Nucleus accumbens (tissue), 56 donors: ENCODE measurements at places on chromosomes 3 and 15.

- no peak for DNase-seq
Measured at GRCh38 chr15:85730001-85730820, 64.5 kb downstream of the KLHL25 start.

GRCh38 chr3:10548992-10549391 lies 43.6 kb upstream of the ATP2B2 start:
- no peak for DNase-seq

DNA sequence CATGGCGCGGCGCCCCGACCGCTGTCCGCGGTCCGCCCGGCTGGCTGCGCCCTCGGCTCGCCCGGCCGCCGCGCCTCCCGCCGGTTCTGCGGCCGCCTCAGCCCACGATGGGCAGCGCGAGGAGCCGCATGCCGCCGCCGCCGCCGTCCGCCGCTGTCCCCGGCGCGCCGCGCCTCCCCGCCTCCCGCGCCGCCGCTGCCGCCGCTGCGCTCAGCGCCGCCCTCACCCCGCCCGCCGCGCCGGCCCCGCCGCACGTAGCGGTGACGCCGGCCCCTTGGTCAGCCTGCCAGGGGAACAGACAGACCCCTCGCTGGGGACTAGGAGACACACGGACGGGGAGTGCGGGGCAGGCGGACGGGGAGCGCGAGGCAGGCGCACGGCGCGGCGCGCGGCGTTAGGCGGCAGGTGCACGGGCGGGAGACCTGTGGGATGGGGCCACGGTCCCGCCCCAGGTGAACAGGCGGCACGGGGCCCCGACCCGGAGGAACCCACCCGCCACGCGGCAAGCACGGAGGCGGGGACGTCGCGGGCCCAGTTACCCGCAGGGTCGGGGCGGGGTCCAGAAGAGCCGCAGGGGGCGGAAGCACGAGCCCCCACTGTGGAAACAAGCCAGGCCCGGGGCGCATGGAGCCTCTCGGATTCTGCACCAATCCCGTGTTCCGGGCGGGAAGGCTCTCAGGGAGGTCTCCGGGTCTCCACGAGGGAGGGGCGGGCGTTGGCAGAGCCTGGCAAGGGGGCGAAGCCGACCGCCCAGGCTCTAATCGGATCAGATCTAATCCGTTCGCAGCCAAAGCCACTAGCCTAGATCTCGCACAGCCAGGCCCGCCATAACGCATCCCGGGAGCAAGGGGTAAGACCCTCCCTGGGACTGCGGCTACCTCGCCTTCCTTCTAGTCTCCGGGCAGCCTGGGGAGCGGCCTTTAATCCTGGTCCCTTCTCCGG lies at the start of gene CSPG5:
Gene CSPG5 (minus strand): TSS at position 175 of the 942 bp plus-strand sequence. CDS start 172 bp downstream, at position 3.
- no peak for DNase-seq

DNA sequence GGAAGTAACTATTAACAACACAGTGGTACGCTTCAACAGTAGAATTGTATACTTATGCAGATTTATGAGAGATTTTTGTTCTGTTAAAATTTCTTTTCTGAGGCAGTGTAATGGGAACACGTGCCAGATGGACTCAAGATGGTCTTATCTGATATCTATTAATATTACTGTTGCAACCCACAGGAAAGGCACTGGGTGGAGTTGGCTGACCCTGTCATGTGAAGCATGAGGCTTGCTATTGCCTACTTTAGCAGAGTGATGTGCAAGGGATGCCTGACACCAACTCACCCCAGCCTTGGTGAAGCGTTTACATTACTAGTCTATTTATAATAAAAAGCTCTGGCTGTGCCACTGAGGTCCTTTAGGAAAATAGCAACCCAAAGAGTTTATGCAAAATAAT lies 19.8 kb upstream of the ARNT2 start:
- no peak for DNase-seq

DNA sequence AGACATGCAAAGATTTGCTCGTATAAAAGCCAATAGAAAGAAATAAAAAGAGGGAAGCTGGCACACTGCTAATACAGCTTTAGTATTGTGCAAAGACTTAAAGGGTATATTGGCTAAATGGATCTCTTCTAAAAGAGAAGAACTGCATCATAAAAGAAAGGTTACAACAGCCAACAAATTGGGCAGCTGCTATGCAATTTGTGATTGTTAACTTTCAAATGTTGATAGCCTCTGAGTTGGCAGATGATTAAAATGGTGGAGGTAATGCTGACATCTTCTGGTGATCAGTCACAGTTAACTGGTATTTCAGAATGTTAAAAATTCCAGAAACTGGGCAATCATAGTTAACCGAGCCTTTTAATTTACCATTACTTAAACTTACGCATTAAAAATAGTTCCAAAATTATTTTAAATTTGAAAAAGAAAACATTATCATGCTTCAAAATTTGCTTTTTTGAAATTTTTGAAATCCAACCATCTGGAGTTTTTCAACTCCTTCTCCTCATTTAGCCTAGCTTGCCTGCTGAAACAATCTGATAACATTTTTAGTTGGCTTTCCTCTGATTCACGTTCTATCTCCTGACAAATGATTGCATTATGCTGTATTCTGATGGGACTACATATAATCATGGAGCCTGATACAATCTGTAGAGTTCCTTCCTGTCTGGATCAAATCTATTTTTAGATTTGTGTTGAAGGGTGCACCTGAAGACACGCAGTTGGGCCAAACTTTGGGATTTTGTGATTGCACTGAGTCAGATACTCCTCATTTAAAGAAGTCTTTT lies 144.0 kb upstream of the PDZRN3 start:
- no peak for DNase-seq

DNA sequence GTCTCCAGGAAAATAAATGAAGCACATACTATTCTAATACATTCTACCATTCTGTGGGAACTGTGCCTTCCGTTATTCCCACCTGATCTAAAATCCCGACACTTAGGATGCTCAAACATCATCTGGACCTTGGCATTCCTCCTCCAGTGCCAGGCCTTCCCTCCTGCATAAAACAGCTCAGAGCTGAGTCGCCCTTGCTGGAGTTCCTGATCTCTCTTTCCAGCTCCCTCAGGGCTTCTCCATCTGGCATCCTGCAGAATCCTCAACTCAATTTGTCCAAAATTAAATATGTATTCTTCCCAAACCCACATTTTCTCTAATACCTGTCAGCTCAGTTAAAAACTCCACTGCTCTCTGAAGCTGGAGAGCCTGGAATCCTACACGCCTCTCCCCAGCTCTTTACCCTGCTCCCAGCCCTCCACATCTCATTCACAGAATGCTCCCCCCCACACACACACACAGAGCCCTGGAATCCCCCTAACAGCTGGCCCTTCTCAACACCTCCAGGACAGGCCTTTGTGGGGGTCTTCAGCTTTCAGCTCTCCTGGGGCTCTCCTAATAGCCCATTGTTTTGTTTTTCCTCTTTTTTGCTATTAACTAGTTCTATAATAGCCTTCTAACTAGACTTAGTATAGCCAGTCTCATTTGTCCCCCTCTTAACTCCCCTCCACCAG lies 78.5 kb downstream of the HMG20A start:
- DNase-seq: no peak

GRCh38 chr3:35658686-35659085 lies 19.4 kb downstream of the ARPP21 start:
- DNase-seq: no peak

DNA sequence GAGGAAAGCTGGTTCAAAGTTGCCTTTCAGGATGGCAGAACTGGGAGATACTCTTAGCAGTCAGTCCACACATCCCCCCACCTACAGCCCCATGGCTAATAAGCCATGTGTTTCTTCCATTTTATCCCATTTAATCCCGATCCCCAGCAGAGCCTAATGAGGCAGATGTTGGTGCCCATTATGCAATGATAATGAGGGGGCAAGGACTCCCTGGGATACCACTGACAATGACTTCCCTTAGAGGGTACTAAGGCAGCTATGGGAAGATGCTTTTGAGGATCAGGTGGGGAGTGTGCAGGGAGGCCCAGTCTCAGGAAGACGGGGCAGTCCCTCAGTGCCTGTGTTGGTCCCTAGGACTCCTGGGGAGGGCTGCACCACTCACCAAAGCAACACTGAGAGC lies 43.8 kb upstream of the TBC1D21 start:
- DNase-seq: no peak

DNA sequence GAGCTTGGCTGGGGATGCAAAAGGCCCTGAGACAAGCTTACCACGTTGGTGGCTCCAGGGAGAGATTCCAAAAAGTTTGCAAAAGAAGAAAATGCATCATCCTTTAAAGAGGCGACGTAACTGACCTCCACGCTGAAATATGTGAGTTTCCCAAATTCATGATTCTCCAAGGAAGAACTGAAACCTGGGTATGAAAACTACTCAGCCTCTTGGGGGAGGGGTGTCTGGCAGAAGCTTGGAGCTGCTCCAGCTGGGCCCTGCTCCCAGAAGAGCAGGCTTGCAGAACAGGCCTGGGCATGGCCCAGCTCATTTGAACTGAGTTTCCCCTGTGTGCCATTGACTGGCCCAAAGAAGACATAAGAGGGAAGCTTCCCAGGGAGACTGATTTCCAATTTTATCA lies 20.5 kb downstream of the CPN2 start:
- DNase-seq: no peak

DNA sequence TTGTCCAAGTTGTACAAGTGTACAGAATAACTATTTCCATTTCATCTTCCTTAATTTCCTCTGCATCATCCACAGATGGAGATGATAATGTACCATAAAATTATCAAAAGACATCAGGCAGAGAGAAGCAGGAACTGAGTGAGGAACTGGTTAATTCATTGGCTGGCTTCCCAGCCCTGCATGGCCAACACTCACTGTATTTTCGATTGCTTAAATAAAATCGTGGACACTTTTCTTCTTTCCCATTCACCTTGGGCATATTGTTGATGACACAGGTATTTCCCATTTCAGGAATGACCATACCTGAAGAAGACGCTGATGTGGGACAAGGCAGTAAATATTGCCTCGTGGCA lies 144.2 kb upstream of the ABHD17C start:
- DNase-seq: no peak

GRCh38 chr15:95897651-95898050 lies 432.8 kb upstream of the NR2F2 start:
- DNase-seq: no peak

GRCh38 chr3:124177071-124177470 lies 185.1 kb upstream of the ROPN1 start:
- DNase-seq: no peak

DNA sequence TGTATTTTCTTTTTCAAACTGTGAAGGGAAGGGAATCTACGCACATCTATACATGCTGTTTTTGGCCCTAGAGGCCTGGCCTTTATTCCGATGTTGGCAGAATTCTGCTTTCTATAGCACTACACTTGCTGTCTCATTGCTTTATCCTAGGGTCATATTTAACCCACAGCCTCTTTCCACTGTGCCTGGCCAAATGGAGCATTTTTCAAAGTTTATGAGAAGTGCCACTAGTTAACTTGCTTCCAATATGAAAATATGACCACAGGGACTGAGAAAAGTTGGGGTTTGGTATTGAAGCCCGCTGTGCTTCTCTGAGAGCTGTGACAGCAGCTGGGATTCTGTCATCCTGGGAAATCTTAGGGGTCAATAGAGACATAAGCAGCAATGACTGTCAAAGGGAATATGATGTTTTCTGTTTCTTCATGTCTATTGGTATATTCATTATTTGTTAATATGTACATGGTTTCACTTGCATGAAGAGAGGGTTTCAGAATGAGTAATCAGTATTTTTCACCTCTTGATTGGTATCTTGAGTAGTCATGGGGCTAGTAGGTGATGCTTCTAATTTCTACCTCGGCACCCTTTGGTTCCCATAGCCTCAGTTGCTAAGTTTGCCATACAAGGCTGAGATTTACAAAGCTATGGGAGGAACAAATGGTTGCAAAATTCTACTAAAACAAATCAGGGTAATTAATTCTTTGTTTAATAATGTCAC lies 275.8 kb upstream of the RBMS3 start:
- no peak for DNase-seq

DNA sequence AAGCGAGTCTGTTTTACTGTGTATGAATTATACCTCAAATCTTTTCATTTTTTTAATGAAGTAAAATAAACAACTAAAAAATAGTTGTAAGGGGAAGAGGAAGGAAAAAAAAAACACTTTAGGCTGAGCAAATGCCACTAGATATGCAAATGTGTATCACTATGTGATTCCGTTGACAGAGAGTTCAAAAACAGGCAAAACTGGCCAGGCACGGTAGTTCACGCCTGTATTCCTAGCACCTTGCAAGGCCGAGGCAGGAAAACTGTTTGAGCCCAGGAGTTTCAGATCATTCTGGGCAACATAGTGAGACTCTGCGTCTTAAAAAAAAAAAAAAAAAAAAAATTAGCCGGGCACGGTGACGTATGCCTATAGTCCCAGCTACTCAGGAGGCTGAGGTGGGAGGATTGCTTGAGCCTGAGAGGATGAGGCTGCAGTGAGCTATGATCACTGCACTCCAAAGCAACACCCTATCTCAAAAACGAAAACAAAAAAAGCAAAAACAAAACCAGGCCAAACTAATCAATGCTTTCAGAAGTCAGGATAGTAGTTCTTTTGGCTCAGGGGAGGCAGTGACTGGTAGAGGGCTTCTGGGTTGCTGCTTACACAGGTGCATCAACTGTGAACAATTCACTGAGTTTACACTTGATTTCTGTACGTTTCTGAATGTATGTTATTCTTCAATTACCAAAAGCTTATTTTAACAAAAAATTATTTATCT lies 7.4 kb downstream of the PRC1 start:
- DNase-seq: no peak

GRCh38 chr3:196127308-196128040 lies 45.6 kb upstream of the TFRC start:
- DNase-seq: no peak

DNA sequence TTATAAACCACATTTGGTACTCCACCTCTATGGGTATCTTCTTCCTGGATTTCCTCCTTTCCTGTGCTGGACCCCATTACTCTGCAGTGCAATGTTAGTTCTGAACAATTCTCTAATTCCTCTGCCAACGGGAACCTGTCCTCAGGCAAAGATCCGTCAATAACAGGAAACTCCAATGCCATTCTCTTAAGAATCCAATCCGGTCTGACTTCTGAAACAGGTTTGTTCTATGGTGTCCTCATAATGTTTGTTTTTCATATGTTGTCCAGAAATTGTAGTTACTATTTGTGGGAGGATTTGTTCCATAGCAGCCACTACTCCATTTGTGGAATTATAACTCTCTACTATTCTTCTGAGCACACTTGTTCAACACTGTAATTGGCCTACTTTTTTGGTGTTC lies 112.7 kb downstream of the TBL1XR1 start:
- DNase-seq: no peak

- DNase-seq: no peak
Measured at GRCh38 chr3:51969841-51970240, 2.6 kb upstream of the PCBP4 start.

DNA sequence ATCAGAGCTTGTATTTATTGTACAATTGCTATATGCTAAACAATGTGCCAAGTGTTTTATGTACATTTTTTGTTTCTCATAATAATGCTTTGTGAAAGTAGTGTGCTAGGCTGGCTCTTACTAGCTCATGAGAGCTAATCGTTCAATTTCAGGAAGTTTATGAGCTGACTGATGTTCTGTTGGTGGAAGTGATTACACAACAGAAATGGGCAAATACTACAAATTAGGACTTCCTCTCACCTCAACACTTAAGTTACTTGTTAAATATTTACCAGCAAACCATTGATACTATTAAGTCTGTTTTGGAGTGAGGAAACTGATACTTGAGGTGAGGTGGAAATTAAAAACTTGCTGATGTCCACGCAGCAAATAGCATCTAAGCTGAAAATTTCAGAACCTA lies 32.3 kb downstream of the SLC9C1 start:
- DNase-seq: no peak

GRCh38 chr15:25090073-25090733 lies 135.4 kb downstream of the SNRPN start:
- DNase-seq: no peak
